ENCODE measurements at places on chromosomes 11 and 22.
A peak's percentile ranks its signal among the peaks of the same experiment; 100 is the strongest.

DNA sequence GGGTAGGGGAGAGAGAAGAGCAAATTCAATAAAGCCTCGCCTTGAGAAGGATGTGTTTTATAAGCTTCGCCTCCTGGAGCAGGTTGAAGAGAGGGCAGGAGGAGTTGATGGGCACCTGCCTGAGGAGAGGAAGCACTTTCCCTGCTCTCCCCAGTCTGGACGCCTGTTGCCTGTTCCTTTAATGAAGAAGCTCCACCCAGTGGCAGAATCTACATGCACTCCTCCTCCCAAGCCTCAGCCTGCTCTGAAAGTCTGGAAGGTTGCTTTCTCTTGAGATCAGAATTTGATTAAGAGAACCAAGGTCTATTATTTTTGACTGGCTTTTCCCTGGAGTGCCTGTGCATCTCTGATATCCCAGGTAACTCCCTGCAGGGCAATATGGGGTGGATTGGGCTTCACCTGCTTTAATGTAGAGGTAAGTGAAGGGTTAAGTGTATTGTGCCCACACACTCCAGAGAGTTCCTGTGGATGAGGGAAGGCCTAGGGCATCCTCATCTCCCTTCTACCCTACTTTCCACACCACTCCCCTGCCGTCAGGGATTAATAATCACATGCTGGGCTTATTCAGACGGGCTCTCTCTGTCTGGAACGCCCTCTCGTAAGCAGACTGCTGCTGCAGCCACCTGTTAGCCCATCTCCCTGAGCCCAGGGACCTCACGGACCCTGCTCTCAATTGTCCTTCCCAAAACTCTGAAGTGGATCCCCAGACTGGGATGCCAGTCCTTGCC, 22.3 kb downstream of the NTM start:
- no peak for DNase-seq

- no peak for DNase-seq
These were observed 39.4 kb downstream of the SBF1 start for GRCh38 chr22:50435291-50436014.

DNA sequence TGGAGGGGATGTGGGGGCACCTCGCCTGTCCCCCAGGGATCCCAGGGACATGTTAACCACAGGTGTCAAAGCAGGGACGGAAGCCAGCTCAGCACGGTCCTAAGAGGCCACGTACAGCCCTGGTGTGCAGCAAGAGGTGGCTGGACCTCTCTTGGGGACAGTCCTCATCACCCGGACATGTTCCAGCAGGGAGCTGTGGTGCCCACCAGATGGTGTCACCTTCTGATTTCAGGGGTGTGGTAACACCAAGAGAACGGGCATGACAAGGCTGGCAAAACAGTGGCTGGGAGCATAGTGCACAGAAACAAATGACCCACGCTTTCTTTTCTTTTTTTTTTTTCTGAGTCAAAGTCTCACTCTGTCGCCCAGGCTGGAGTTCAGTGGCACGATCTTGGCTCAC, 25.6 kb upstream of the COMT start:
- no peak for DNase-seq

GRCh38 chr22:43225609-43226008, 38.7 kb upstream of the TTLL12 start:
- no peak for DNase-seq

DNA sequence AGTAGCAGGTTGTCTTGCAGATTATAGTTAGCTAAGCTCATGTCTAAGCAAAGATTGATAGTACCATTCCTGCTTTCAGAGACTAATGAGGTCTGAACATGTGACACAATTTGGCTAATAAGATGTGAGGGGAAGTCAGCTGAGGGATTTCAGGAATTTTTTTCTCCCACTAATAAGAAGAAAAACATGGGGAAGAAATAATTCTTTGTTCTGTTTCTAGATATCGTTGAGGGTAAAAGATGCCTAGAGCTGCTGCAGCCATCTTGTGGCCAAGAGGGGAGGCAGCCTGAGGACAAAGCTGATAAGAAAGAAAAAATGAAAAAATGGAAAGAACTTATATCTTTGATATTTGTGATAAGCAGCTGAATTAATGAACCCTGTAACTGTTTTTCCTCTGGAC, 1334.4 kb downstream of the LRRC4C start:
- no peak for DNase-seq

DNA sequence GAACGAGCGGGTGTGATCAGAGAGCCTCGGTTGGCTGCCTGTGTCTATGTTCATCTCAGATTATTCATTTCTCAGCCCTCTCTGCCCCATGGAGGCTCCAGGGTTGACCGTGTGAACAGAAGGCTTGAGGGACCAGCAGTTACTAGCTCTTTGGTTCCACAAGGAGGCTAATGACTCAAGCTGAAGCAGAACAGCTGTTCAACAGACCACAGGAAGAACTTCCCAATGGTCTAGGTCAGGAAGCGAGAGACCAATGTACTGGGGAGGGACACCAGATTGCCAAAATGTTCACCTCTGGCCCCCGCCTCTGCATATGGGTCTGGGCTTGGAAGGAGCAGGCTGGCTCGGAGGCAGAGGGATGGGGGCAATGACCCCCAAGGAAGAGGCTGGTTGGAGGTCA, 14.7 kb upstream of the PDE2A start:
- DNase-seq, result no peak

GRCh38 chr11:32991427-32991826, 24.3 kb upstream of the DEPDC7 start:
- no peak for DNase-seq

- no peak for DNase-seq
These were observed 323.4 kb downstream of the RAB38 start for GRCh38 chr11:87851827-87852226.

DNA sequence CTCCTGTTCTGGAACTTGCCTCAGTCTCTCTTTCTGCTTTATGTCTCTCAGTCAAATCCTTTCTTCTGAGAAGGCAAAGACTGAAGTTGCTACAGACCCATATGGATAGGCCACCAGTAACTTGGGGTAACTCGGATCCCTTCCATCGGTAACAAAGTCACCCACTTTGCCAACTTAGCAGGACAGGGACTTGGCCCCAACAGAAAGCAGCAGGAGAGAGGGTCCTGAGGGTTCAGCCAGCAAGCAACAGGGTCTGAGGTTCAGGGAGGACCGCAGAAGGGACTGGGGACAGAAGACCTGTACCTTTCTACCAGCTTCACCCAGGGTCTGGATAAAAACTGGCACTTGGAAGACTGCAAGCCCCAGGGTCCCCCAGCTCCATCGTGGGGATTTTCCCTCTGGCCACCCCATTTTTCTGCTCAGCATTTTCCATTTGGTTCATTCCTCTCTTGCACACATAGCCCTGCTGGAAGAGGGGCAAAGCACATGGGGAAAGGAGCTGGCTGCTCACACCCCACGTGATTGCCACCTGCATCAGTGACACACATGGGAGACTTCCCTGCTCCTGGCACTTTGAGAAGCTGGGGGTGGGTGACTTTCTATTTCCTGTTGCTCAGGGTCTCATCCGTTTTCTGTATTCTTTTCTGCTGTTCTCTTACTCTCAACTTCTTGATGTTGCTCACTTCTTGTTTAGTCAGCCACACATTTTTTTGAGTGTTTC, 34.6 kb upstream of the GNAZ start:
- no peak for DNase-seq

DNA sequence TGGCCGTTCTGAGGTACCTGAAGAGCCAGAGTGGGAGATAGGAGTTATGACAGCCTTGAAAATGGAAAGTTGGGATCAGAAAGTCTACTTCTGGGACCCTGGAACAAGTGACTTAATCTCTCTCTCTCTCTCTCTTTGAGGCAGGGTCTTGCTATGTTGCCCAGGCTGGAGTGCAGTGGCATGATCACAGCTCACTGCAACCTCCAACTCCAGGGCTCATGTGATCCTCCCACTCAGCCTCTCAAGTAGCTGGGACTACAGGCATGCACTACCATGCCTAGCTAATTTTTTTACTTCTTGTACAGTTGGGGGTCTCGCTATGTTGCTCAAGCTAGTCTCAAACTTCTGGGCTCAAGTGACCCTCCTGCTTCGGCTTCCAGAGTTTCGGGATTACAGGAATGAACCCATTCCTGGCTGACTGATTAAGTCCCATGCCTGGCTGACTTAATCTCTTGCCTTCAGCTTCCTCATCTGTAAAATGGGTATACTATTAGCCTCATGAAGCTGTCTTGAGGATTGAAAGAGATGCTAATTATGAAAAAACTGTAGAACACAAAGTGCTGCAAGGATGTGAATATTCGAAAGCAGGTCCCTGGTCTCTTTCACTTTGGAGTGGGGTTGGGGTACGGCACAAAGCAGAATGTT, 87.7 kb downstream of the UBASH3B start:
- DNase-seq, result no peak

GRCh38 chr11:20729597-20730105, 60.3 kb downstream of the NELL1 start:
- DNase-seq, result no peak

GRCh38 chr11:33515347-33515746, 185.3 kb downstream of the C11orf91 start:
- no peak for DNase-seq

DNA sequence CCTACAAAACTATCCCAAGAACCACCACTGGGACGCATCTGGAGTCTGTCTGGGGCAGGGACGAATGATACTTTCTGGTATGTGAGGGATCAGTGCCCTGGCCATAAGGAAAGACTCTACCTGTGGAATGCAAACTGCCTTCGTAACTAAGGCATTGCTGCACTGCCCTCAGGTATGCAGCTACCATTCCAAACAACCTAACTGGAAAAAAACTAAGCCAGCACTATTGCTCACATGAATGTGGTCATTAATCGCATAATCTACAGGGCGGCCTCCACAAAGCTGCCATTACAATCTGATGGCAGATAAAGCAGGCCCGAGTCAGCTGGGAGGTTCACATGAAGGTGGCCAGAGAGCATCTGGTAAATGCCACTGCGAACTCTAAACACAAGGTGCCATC, 3.9 kb downstream of the PACSIN2 start:
- no peak for DNase-seq

DNA sequence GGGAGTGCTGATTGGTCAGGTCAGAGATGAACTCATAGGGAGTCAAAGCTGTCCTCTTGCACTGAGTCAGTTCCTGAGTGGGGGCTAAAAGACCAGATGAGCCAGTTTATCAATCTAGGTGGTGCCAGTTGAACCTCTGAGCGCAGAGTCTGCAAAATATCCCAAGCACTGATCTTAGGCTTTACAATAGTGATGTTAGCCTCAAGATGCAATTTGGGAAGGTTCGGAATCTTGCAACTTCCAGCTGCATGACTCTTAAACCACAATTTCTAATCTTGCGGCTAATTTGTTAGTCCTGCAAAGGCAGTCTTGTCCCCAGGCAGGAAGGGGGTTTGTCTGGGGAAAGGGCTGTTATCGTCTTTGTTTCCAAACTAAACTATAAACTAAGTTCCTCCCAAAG, 92.3 kb upstream of the PARVA start:
- no peak for DNase-seq

DNA sequence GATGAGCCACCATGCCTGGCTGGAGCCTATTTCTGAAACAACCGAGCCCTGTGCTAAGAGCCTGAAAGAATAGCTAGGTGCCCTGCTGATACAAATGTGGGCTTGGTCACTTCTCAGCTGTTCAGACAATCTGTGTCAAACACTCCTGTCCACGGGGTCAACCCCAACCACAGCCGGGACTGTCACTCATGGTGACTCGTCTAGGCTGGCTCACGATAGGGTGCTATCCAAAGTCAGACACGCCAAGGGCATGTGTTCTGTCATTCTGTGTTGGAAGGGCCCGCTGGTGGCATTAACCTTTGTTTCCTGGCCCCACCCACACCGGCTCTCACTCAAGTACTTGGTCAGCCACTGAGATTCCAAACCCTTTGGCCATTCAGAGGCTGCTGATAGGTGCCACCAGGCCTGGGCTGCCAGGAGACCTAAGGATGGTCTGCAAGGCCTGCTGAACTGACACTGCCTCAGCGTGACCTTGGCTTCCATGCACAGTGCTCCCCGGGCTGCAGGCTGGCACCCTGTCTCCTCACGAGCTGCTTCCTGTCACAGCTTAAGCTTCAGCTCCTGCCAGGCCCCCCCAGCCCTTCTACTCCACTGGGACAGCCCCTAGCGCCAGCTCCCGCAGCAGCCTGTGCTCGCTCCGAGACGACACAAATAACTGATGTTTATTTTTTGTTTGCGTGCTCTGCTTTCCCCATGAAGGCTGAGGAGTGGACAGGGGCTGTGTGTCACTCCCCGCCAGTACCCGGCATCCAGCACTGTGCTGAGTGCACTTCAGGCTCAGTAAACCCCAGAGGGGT, 14.2 kb upstream of the CDC42BPG start:
- DNase-seq, result peak; percentile 56

DNA sequence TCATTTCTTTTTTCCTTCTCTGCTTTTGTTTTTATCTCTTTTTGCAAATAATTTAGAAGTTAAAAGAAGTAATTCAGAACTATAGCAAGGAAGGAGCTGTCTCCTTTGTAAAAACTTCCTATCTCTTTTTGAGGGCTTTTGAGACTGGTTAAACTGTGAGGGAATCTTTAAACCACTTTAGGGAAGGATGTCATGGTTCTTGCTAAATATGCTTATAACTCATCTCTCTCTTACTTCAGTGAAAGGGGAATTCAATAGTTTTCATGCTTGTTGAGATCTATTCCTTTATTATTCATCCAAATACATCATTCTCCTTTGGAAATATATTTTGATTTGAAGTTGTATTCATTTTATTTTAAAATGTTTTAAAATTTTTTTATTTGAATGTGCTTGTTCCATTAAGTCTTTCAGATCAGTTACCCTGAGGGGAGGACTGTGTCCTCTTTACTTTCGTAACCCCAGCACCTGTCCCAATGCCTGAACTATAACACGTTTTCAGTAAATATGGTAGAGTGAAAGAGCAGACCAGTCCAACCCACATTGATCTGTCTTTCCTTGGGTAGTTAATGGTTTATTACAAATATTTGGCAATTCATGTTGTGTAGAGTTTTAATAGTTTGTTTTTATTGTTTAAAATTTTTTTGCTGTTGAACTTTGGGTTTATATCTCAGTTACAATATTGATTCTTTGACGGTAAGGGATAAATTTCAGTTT, 27.5 kb downstream of the AMOTL1 start:
- DNase-seq, result no peak

GRCh38 chr11:134406264-134407185, 5.5 kb downstream of the B3GAT1 start:
- no peak for DNase-seq

GRCh38 chr11:104968856-104969776, 742 bp upstream of the CASP4 start:
- no peak for DNase-seq

DNA sequence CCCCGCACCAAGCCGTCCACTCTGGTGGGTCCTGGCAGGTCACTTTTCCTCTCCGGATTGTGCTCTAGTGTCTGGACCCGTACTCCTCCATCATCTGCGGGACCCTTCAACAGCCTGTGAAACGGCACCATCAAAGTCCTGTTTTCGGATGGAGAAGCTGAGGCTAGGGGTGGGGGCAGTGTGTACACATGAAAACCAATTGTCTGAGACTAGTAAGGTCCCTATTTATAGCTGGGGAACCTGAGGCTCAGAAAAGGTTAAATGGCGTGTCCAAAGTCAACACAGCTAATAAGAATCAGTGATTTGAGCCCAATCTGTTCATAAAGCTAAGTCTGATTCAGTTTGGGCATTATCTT, 668 bp upstream of the LRRC32 start:
- no peak for DNase-seq

GRCh38 chr11:113188371-113188834, 126.0 kb upstream of the TTC12 start:
- no peak for DNase-seq
